ENCODE measurements at places on chromosomes 16 and 17. TPM values are rescaled to one million over a fixed set of nuclear protein-coding genes. Genes with fewer than 3 reads are reported as not detected.

GRCh38 chr16:85046472-85046916, 18.9 kb downstream of the KIAA0513 start:
- H3K27me3 ChIP-seq = no peaks in the 10 kb centered on the region
- H3K4me3 ChIP-seq = no peak overlapping the region
- H3K36me3 ChIP-seq = peaks cover 4% of the 10 kb centered on the region
- no peaks in the 10 kb centered on the region for H3K4me1 ChIP-seq
- DNase-seq = no peak

DNA sequence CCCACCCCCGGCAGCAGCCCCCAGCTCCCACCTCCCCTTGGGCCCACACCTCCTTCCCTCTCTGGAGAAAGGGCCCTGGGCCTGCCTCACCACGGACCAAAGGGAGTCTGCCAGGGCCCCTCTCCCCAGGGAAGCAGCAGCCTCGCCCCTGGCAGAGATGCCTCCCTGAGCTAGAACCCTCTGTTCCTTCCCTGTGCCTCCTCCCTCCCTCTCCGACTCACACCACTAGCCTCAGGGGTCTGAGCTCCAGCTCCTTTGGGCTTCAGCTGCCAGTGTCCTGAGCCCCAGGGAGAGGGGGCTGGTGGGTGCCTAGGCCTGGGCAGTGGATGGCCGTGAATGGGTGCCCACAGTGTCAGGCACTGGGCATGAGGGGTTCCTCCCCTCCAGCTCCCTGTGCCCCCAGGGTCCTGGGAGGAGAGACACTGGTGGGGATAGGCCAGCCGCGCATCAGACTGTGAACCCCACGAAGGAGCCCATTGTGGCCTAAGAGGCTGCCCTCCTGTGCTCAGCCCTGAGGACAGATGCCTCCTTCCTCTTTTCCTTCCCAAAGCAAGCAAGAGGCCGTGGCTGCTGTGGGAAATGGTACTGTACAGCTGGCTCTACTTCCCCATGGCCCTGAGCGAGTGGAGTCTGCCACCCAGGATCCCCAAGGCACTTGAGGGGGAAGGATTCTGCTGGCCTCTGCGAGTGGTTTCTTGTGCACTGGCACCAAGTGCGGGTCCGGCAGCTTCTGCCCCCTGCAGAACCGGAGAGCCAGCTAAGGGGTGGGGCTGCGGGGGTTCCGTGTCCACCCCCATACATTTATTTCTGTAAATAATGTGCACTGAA, 20.7 kb downstream of the MMP15 start:
- H3K4me3 ChIP-seq = no peak overlapping the region
- H3K27ac ChIP-seq = no peak overlapping the region
- peaks cover 16% of the 10 kb centered on the region for H3K36me3 ChIP-seq
- no peaks in the 10 kb centered on the region for H3K27me3 ChIP-seq

DNA sequence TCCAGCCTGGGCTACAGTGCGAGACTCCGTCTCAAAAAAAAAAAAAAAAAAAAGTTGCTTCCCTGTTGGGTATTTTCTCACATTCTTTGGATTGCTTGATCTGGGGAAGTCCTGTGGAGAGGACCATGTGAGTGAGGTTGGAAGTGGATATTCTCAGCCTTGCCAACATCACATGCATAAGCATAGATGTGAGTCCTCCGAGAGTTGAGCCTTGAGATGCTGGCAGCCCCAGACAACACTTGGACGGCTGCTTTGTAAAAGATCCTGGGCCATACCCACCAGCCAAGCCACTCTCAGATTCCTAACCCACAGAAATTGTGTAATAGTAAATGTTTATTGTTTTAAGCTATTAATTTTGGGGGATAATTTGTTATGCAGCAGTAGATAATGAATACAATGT, 1570.0 kb upstream of the GOT2 start:
- DNase-seq = no peak
- H3K36me3 ChIP-seq = no peaks in the 10 kb centered on the region
- no peaks in the 10 kb centered on the region for H3K4me1 ChIP-seq
- no peak overlapping the region for H3K4me3 ChIP-seq

DNA sequence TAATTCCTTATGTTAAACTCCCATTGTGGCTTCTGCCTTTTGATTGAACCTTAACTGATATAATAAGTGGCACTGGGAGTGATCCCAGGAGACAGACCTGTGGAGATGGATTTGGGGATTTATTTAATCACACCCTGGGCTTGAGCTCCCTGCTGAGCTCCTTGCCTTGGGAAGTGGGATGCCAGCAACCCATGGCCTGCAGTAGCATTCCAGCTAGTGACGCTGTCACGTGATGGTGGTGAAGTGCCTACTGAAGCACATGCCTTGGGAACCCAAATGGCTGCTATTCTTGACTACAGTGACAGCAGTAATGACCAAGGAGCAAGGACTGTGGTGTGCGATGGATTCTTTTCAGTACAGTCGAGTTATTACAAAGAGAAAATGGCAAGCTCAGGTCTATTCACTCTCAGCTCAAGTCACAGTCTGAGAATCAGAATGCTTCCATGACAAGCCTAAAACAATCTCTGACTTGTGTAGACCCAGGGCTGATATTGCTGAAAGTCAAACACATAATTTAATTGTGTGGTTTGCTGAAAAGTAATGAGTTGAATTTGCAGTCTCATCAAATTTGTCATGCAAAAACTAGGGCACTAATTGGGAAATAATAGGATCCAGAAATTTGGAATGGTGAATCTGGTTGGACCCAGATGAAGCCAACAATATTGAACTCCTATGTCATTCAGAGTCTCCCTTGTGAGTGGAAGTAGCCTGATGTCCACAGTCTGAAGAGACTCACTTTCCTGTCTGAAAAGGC, 47.1 kb downstream of the BCL7C start:
- no peak overlapping the region for H3K4me3 ChIP-seq
- DNase-seq = peak; percentile 32
- peaks cover 15% of the 10 kb centered on the region for H3K4me1 ChIP-seq
- H3K27me3 ChIP-seq = no peaks in the 10 kb centered on the region
- peaks cover 7% of the 10 kb centered on the region for H3K36me3 ChIP-seq

GRCh38 chr17:28703552-28704218, 8.0 kb downstream of the PROCA1 start:
- no peaks in the 10 kb centered on the region for H3K4me1 ChIP-seq
- H3K27me3 ChIP-seq = no peaks in the 10 kb centered on the region
- H3K36me3 ChIP-seq = peaks cover 15% of the 10 kb centered on the region
- H3K4me3 ChIP-seq = no peak overlapping the region
- H3K27ac ChIP-seq = no peak overlapping the region
- DNase-seq = no peak

DNA sequence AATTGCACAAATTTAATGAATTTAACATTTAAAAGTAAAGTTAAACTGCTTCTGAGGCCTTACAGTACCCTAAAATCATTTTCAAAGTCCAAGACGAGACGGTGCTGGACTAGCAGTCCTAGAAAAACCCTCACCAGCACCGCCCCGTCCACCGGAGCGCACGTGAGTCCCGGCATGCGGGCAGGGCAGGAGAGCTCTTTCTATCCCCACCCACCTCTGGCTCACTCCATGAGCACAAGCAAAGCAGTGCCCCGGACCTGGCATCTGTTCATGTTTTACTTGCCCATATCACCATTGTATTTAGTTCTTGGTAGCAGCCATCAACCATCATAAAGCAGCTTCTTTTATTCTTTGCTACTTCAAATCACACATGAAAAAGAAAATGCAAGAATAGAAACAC, 41.7 kb downstream of the ANKRD11 start:
- no peaks in the 10 kb centered on the region for H3K36me3 ChIP-seq
- H3K4me3 ChIP-seq = no peak overlapping the region
- peak; percentile 79 for DNase-seq
- no peak overlapping the region for H3K27ac ChIP-seq
- H3K27me3 ChIP-seq = no peaks in the 10 kb centered on the region

GRCh38 chr17:57862694-57863667, 13.1 kb upstream of the MRPS23 start:
- no peaks in the 10 kb centered on the region for H3K27me3 ChIP-seq
- H3K27ac ChIP-seq = peak overlapping the region; percentile 84
- H3K4me1 ChIP-seq = peaks cover 36% of the 10 kb centered on the region
- no peak for DNase-seq
- H3K36me3 ChIP-seq = no peaks in the 10 kb centered on the region

DNA sequence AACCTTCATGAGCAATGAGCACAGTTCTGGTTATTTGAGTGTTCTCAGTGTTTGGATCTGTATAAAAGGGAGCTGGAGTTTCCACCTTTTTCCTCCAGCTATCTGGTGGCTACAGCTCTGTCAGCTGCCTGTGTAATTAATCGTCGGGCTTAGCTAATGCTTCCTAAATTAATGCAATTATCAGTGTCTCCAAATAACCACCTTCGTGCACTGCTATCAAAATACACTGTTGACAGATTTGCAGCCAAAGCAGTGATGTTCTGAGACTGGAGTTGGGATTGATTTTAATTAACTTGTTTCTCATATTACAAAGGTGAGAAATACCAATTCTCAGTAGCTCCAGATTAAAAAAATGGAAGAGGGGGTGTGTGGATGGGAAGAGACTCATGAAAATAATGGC, 325.8 kb downstream of the CBLN1 start:
- DNase-seq = no peak
- no peaks in the 10 kb centered on the region for H3K36me3 ChIP-seq
- H3K27me3 ChIP-seq = no peaks in the 10 kb centered on the region
- no peaks in the 10 kb centered on the region for H3K4me1 ChIP-seq
- no peak overlapping the region for H3K27ac ChIP-seq
- H3K4me3 ChIP-seq = no peak overlapping the region

GRCh38 chr17:58601976-58602375, 87.5 kb upstream of the MTMR4 start:
- H3K4me1 ChIP-seq = no peaks in the 10 kb centered on the region
- H3K36me3 ChIP-seq = no peaks in the 10 kb centered on the region
- DNase-seq = no peak

- no peak overlapping the region for H3K27ac ChIP-seq
- H3K4me3 ChIP-seq = no peak overlapping the region
- peaks cover 27% of the 10 kb centered on the region for H3K36me3 ChIP-seq
- DNase-seq = no peak
Observed at GRCh38 chr16:11836650-11837244, 14.6 kb downstream of the RSL1D1 start.

DNA sequence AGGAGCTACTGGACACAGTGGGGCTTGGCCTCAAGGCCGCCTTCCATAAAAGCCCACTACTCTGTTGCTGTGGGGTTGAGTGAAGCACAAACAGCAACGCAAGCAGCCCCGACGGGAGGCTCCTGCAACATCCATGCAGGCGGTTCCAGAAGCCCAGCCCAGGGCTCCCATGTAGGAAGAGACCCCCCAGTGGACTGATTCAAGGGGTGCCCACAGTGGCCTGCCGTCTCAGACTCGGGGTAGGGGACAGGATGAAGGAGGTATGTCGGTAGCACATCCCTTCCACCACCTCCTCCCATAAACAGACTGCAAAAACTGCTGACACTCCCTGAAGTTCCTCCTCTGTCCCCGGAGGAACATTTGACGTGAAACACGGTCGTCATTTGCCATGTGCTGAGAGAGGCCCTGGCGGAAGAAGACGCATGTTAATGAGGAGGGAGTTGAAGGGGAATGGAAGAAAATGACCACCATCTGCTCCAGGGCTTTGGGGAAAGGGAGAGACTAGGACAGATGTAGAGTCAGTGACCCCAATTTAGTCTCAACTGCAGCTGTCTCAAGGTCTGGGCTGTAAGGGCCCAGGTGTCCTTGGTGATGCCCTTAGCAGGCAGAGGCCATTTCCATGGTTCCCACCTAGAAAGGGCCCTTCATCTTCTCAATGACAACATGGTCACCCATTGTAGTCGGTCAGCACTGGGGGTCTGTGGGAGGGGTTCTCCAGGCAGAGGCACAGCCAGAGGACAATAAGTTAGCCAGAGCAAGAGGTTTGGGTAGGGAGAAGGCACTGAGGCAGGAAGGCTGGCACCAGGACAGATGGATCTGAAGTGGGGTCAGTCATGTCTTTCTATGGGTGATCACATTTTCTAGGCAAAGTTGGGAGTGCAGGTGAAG, 200.6 kb downstream of the CPPED1 start:
- no peak for DNase-seq
- H3K36me3 ChIP-seq = no peaks in the 10 kb centered on the region
- H3K27ac ChIP-seq = no peak overlapping the region
- no peaks in the 10 kb centered on the region for H3K27me3 ChIP-seq

GRCh38 chr17:69978056-69978646, 96.9 kb upstream of the KCNJ16 start:
- DNase-seq = no peak
- no peaks in the 10 kb centered on the region for H3K4me1 ChIP-seq
- H3K27ac ChIP-seq = no peak overlapping the region
- no peak overlapping the region for H3K4me3 ChIP-seq
- no peaks in the 10 kb centered on the region for H3K36me3 ChIP-seq
- H3K27me3 ChIP-seq = no peaks in the 10 kb centered on the region

- DNase-seq = no peak
- H3K4me3 ChIP-seq = no peak overlapping the region
- H3K27ac ChIP-seq = no peak overlapping the region
- peaks cover 9% of the 10 kb centered on the region for H3K4me1 ChIP-seq
- H3K27me3 ChIP-seq = no peaks in the 10 kb centered on the region
Observed at GRCh38 chr17:55351226-55351625, 70.4 kb downstream of the MMD start.

DNA sequence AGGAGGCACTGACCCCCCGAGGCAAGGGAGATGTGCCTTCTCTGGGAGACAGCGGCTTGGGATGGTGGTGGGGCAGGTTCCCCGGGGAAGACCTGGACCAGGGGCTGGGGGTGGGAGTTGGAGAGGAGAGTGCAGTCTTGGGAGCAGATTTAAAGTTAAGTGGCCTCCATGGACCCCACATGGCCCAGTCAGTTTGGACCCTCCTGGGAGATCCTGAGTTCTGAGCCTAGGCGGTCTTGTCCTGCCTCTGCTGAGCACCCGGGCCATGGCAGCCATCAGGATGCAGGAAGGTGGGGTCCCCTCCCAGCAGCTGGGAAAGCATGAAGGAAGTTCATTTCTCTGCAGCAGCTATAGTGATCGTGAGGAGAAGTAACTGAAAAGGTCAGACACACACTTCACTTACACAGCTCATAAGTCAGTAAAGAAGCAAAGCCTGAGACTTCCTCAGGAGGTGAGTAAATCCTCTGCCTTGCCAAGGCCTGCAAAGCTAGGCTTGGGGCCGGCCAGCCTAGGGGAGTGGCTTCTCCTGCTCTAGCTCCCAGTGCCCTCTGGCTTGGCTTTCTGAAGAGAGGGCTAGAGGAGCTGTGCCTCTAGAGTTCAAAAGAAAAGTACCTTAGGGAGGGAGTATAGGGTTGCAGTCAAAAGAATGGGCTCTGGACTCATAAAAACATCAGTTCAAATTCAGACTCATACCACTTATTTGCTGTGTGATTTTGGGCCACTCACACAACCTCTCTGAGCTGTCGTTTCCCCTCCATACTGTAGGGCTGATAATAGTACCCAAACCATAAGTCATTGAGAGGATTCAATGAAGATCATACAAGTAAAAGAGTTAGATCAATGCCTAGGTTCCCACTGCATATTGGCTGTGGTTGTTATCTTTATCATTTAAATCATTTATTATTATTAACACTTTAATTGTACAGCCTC, 31.0 kb upstream of the C16orf78 start:
- H3K4me1 ChIP-seq = no peaks in the 10 kb centered on the region
- no peak for DNase-seq
- H3K27ac ChIP-seq = no peak overlapping the region
- no peak overlapping the region for H3K4me3 ChIP-seq
- no peaks in the 10 kb centered on the region for H3K36me3 ChIP-seq

Gene NAGS
- 0.20 TPM for total RNA-seq

Gene RNF135
- total RNA-seq = 19.1 TPM

Gene AP1G1
- 37.1 TPM for total RNA-seq

Gene CES1
- 8.0 TPM for total RNA-seq

Gene NTN3
- not detected for total RNA-seq

Gene MEIOB
- not detected for total RNA-seq

Gene DDX42
- total RNA-seq = 61.0 TPM

Gene DNAI2
- total RNA-seq = not detected

Gene ETV4
- 1.5 TPM for total RNA-seq

Gene HS3ST3A1
- total RNA-seq = 0.90 TPM

Gene ZNF668
- total RNA-seq = 10.4 TPM

Gene ADGRG3
- 0.30 TPM for total RNA-seq
